Sigmoid colon (tissue), 7 donors: ENCODE measurements at places on chromosomes 11 and 22. TPM values are rescaled to one million over a fixed set of nuclear protein-coding genes. Genes with fewer than 3 reads are reported as not detected.

GNAZ gene
- 22.8 TPM for total RNA-seq

ARHGEF12 gene
- 129 TPM for total RNA-seq

CYTH4 gene
- total RNA-seq = 8.9 TPM

- no peak for DNase-seq
Observed at GRCh38 chr11:113967361-113967760, 7.5 kb upstream of the HTR3A start.

DNA sequence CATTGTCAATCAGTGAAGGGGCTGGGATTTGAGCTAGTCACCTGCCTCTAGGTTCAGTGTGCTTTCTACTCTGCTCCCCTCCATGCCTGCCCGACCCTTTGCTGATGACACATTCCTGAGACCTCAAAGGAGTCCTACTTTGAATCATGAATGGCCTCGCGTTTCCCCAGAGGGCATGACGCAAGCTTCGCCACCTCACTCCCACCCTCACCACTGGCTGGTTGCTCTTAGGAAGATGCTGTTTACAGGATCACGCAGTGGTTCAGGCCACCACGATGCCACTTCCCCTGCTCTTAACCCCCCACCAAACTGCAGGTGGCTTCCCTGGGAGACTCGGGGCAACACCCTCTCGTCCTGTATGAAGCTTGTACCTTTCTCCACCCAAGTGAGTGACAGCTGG, 62.9 kb upstream of the B3GAT1 start:
- DNase-seq = no peak

DNA sequence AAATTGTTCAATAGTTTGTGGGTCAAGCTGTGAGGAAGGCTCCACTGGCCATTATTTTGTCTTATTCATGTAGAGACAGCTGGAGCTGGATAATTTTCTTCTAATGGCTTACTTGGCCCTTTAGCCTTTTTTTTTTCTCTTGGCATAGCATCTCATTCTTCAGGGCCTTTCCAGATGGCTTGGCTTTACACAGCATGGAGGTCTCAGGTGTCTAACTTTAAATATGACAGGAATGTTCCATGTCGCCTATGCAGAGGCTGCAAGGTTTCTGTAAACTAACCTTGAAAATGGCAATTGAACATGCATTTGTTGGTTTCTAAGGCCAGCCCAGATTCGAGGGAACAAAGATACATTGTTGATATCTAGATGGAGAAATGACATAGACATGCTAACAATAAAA, 247.9 kb upstream of the CNTN5 start:
- no peak for DNase-seq

- DNase-seq = no peak
Observed at GRCh38 chr11:118139578-118139977, 13.0 kb downstream of the SCN4B start.

DNA sequence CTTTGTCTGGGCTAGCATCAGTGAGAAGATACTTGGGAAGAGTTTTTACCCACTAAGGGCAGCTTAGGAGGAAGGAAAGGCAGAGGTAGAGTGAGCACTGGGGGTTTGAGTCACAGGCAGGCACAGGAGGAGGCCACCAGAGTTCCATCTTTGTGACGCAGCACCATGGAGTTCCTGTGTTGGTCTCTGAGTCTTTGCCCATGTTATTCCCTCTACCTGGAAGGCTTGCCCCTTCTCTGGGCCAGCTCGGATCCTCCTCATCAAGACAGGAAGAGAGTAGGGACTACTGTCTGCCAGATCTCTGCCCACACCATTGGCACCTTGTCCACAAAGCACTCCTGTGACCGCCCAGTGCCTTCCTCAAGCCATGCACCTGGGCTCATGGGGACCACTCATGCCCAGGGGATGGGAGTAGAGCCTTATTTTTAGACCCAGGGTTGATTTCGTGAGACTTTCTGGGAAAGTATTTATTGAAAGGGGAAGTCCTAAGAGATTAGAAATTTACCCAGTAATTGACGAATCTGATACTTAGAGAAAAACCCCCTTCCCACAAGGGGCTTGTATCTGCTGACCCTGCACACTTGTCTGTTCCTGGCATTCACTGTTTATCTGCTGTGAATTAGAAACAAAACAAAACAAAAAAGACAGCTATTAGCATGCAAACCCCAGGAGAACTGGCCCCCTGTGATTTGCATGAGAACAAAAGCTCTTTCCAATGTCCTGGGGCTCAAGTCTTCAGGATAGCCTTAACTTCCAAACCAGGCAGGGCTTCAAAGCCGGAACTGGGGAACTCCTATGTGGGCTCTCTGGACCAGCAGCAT, 35.9 kb upstream of the MYEOV start:
- DNase-seq = peak; percentile 30

GRCh38 chr11:35787626-35788025, 125.1 kb downstream of the TRIM44 start:
- DNase-seq = no peak

GRCh38 chr11:112613051-112613972, 347.9 kb upstream of the NCAM1 start:
- DNase-seq = no peak

- DNase-seq = no peak
Observed at GRCh38 chr11:19768815-19769214, 56.2 kb downstream of the NAV2 start.

DNA sequence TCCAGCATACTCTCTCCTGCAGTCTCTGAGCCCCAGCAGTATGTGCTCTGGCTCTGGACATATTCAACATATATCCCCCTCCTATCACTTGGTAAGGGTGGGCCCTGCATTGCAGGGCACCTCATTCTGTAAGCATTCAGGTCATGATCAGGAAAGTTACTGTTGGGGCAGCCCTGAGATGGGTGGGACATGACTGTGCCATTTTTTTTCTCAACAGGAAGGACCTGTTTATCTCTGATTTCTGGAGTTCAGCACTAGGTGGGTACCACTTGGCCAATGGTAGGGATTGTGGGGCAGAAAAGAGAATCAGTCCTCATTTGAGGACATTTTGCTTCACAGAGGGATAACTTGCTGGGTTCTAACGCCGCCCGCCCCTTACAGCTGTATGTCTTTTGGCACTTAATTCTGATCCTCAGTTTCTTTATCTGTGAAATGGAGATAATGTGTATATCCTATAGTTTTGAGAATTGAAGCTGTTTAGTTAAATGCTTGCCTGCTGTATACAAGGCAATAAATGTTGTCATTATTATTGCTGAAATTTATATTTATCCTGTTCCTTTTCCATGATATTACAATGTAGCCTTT, 2.2 kb downstream of the SRRD start:
- no peak for DNase-seq

DNA sequence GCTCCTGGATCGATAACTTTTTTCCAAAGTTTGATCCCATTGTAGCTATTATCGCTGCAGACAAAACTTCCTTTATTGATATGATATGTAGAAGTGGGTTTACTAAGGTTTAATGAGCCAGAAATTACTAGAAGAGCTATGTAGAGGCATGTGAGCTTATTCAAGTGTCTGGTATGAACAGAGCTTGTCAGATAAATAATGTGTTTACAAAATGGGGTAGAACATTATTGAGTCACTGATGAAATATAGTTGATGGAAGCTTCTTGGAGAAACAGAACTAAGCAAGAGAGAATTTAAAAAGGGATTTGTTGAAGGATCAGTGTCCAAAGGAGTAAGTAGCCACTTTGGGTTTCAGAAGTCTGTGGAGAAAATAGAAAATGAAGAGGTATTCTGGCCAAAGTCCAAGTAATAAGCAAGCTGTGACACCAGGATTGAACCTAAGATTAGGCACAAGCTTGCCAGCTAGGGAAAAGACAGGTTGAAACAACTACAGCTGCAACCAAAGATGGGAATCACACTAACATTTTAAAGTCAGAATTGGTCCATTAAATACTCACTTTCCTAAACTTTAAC, 104.3 kb downstream of the MAML2 start:
- no peak for DNase-seq

- no peak for DNase-seq
Observed at GRCh38 chr11:74091549-74091948, 79.3 kb downstream of the C2CD3 start.

- no peak for DNase-seq
Observed at GRCh38 chr11:87361891-87362290, 324.2 kb downstream of the TMEM135 start.

DNA sequence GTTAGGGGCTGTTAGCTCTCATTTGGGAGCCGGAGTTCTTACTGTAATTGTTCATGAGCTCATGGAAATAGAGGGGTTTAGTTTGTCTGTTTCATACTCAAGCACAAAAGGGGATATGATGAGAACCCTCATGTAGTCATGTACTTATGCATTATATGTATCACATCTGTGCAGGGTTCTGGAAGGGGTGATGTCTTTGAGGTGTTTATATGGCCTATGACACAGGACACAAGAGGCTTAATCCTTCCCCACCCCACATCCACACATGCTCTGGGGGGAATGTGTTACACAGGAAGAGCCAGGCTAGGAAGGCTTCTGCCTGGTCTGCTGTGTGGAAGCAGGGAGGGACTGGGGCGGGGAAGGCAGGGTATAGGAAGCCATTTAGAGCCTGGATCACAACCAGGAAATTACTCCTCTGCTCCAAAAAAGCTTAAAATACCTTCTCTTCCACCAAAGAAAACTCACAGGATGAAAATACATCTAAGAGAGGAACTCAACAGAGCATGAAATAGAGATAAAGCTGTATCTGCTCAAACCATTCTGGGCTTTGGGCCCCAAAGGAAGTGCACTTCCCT, 316.1 kb downstream of the TMEM135 start:
- DNase-seq = no peak

- DNase-seq = no peak
Observed at GRCh38 chr22:25802018-25802417, 60.0 kb downstream of the MYO18B start.
